Glomerular endothelial cell (primary cell): ENCODE measurements at places on chromosomes 3 and 15. TPM values are rescaled to one million over a fixed set of nuclear protein-coding genes. Genes with fewer than 3 reads are reported as not detected.

DNA sequence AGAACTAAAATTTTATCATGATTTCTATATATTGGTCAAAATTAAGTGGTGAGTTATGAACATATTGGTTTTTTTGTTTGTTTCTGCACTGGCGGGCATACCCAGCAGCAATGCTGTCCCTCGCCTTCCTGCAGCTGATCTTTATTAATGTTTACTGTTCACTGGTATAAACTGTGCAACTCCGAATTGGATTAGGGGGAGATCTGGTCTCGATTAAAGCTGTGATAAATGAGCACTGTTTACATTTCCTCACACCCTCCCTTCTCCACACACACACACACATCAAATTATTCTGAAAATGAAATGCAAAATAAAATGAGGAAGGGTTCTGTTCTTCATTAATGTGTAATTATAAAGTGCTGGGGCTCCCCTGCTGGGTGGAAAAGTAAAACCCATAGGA, 48.5 kb upstream of the DAZL start:
- no peak for DNase-seq

DNA sequence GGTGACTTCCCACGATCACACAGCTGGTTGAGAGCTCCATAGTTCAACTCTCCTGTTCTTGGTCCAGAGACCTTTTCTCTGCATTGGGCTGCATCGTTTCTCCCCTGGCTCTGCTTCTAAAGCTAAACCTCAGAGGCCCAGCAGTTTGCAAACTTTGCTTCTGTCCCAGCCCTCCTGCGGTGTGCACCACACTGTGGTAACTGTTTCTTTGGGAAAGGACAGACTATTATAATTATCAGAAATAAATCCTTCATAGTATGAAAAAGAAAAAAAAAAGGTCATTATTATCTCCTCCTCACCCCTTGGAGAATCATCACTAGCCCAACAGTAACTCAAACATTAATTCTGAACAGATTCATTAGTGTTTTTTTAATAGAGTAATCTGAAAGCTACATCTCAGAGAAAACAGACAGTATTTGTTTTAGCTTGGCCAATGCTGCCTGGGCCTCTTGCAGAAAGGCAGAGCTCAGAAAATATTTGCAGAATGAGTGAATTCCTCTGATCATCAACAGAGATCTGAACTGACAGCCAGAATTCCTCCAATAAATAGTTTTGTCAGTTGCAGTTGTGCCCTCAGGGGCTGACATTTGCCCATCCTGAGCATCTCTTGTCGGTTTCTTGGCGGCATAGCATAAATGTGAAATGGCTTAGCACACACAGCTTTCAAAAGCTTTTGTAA, 52.9 kb downstream of the BFSP2 start:
- no peak for DNase-seq

DNA sequence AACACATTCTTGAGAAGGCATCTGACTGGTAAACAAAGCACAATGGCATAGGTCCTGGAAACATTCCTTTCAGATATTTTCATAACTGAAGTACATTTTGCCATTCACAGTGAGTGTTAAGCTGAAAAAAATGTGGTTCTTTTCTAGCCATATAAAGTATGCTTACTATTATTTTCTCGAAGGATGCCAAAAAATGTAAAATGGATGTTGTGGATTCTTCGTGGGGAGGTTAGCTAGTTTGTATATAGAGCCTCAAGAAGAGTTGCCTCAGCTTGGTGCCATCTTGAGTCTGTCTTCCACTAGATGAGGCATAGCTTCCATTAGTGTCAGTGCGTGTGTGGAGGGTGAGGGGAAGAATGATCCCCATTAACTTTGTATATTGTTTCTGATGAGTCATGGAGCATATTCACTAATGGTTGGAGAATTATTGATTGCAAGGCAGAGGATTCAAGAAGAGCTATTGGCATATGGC, 4.1 kb downstream of the MBNL1 start:
- no peak for DNase-seq

DNA sequence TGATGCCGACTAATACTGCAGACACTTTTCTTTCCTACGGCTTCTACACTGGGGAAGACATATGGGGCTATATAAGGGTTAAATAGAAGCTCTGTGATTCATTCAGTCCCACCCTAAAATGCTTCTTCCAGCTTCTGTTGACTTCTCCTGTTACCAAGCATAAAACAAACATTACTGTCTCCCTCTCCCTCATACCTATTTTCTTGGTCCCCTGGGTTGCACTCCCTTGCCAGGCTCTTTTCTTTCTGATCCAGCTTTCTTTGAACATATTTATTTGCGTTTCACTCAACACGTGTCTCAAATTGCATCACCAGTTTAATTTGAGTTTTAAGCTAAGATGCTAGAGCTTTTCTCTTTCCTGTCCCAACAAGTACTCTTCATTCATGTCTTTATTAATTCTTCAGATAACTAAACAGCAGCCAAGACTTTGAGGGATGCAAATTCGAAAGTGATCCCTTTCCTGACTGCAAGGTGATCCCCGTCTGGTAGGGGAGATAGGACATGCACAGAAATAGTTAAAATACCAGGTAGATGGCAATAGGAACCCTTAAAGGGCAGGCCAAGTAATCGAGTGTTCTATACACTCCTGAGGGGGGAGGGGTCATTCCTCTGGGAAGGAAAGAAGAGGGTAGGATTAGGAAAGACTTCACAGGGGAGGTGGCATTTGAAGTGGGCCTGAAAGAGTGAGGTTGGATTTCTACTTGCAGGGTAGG, 198.6 kb upstream of the BCL6 start:
- DNase-seq = no peak

DNA sequence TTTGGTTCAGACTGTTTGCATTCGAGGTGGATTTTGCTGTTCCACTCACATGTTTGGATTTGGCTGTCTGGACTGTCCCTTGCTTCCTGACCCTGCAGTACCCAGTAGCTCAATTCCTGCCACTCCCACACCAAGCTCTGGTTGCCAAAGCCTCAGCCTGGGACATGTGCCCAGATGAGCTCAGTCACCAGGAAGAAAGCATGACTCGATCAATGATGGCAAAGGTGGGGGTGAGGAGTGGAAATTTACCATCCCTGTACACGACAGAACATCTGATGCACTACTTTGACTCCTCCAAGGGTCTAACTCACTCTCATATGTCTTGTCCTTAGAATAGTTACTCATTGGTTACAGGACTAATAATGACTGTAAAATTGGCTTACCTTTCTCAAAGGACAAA, 45.2 kb downstream of the ZNF385D start:
- DNase-seq = no peak

DNA sequence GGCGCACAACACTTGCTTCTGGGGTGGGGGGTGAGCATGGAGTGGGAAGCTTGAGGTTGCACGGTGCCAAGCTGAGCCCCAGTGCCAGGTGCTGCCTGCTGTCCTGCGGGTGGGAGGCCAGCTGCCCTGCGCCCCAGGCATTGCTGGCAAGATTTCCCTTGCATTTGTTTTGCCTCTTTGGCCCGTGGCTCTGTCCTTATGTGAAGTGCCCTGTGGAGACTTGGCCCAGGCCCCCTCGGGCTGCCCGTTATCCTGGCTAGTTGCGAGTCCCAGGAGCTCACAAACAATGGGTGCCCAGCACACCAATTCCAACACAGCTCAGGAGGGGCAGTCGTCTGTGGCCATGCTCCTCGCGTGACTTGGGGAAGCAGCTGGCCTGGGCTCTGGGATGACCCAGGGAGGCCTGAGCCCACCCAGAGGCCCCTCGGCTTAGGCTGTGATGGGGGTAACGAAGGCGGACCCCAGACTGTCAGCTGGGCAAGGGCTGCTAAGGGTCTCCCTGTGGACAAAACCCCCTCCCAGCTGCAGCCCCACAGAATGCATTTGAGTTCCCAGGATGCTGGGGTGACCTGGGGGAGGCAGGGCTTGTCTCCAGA, 5.9 kb downstream of the C3orf22 start:
- DNase-seq = no peak

- DNase-seq = peak; percentile 31
These were observed 721.4 kb upstream of the NR2F2 start for GRCh38 chr15:95609096-95609495.

DNA sequence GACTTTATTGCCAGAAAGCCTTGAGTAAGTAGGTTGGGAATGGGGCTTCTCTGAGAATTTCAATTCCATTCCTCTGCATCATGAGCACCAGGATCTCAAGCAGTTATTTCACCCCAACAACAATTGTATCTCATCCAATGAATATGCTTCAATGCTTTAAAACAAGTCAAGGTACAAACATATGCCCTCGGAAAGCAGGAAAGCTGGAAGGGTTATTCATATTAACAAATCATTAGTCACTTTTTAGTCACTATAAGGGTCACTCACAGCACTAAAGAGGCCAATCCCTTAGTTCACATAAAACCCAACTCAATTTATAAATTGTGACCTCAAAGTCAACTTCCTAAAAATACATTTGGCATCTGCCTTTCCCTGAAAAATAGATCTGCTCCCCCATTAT, 16.2 kb downstream of the MB21D2 start:
- no peak for DNase-seq

GRCh38 chr15:90987561-90988141, 6.7 kb downstream of the PRC1 start:
- DNase-seq = no peak

- no peak for DNase-seq
These were observed 212.4 kb upstream of the POU1F1 start for GRCh38 chr3:87488765-87489164.

GRCh38 chr3:21290557-21290956, 460.5 kb downstream of the ZNF385D start:
- no peak for DNase-seq

DNA sequence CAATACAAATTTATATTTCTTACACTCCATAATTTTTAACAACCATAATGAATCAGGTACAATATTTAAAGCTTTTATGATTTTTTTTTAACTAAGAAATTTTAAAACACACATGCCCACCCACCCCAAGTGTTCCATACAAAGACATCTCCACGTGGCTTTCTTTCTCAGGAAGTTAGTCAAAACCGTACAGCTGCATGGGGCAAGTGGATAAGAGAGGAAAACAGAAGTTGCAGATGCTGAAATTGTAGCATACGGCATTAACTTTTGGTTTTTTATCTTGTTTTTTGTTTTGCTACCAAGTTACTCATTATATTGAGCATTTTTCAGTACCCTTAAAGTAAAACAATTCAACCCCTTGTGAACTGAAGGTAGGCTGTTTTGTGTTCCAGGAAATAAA, 14.8 kb downstream of the GNB4 start:
- no peak for DNase-seq

- no peak for DNase-seq
These were observed 38.4 kb downstream of the PAQR5 start for GRCh38 chr15:69337138-69337537.

GRCh38 chr3:107670986-107671385, 148.2 kb downstream of the BBX start:
- no peak for DNase-seq

GRCh38 chr3:165197481-165197800, 1.3 kb upstream of the SLITRK3 start:
- no peak for DNase-seq

GRCh38 chr3:98766924-98767323, 3.8 kb downstream of the ST3GAL6 start:
- no peak for DNase-seq

DNA sequence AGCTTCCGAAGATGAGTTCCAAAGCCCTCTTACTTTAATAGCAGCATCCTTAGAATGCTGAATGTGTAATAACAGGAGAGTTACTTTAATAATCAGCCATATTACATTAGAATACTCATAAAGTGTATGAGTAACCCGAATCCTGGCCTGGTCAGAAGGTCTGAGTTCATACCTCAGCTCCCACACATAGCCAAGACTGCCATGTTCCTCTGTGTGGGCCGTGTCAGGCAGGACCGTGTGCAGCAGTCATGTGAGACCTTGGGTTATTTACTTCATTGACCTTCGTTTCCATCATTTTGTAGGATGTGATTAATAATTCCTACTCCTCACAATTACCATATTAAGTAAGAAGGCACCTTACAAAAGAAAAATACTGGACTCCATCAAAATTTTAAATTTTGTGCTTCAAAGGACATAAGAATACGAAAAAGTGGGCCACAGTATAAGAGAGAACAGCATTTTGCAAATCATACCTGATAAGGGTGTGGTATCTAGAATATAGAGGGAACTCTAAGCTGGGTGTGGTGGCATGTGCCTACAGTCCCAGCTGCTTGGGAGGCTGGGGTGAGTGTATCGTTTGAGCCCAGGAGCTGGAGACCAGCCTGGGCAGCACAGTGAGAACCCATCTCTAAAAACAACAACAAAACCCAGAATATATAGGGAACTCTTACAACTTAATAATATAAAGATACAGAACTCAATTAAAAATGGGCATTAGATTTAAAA, 163.4 kb downstream of the ATG7 start:
- DNase-seq = no peak

The DYNLT2B gene
- total RNA-seq = 12.6 and 16.5 TPM in 2 replicates

The ARGFX gene
- total RNA-seq = not detected in 2 replicates

The FOXL2NB gene
- total RNA-seq = 0.78 TPM in 1 of 2 replicates, not detected in the other

The PIGX gene
- total RNA-seq = 19.7 and 23.9 TPM in 2 replicates

The TNIK gene
- total RNA-seq = 21.4 and 28.5 TPM in 2 replicates

The GRK7 gene
- total RNA-seq = not detected in 2 replicates

The CCRL2 gene
- 11.5 and 15.8 TPM in 2 replicates for total RNA-seq

The ACAA1 gene
- total RNA-seq = 40.3 and 52.9 TPM in 2 replicates
